ENCODE measurements at places on chromosomes 3 and 15.

- DNase-seq = no peak
Observed at GRCh38 chr3:71547249-71548198, 36.0 kb downstream of the FOXP1 start.

GRCh38 chr3:153338487-153338886, 176.5 kb downstream of the RAP2B start:
- DNase-seq = no peak

DNA sequence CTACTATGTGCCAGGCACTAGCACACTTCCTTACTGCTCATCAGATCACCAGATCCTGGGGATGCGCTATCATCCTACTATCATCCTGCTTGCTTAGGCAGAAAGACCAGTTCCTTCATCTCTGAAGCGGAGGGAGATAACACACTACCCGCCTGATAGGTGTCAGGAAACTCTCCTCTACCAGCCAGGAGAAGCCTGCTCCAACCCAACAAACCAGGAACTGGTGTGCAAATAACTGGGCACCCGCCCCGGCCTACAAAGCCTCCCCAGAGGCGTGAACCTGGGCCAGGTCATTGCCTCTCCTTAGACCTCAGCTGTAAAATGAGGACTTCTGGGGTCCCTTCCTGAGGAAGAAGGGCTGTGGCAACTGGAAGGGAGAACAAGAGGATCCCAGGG, 61.5 kb downstream of the HOMER2 start:
- no peak for DNase-seq

GRCh38 chr3:122902326-122902725, 107.5 kb downstream of the SLC49A4 start:
- no peak for DNase-seq

GRCh38 chr3:45055032-45055410, 28.9 kb downstream of the CLEC3B start:
- no peak for DNase-seq

GRCh38 chr3:156344215-156344614, 210.7 kb downstream of the SSR3 start:
- DNase-seq = no peak

DNA sequence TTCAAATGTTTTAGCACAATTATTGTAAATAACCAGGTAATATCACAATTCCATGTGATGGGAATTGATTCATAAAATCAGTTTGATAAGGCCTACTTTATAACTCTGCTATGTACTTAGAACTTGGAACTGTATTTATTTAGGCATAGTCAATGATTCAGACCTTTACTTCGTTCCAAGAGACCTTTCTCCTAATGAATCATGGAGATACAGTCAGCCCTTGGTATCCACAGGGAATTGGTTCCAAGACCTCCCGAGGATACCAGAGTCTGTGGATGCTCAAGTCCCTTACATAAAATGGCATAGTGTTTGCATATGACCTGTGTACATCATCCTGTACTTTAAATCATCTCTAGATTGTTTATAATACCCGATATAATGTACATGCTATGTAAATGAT, 60.8 kb upstream of the UMPS start:
- DNase-seq = no peak

DNA sequence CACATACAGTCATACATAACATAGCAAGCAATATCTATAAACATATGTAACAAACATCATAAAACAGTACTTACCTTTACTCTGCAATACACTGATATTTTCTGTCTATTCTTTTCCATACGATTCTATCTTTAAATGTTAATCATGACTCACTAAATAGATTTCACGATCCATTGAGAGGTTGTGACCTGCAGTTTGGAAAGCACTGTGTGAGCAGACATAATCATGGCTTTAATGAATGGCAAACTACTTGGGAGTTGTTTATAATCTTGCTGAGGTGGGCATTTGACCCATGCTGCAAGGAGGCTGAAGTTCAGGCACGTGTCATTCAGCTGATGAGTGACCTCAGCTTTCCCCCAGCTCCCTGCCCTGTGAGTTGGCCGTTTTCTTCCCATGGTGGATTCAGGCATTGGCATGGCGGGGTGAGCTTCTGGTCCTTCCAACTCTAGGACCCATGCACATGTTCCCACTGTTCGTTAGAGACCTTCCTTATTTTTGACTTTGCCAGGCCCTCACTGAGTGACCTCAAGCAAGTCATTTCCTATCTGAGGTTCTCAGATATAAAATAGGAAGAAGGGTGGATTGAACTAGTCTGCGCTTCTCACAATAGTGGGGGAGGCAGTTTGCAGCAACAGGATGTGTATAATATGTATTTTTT, 41.7 kb downstream of the PAQR5 start:
- DNase-seq = no peak

DNA sequence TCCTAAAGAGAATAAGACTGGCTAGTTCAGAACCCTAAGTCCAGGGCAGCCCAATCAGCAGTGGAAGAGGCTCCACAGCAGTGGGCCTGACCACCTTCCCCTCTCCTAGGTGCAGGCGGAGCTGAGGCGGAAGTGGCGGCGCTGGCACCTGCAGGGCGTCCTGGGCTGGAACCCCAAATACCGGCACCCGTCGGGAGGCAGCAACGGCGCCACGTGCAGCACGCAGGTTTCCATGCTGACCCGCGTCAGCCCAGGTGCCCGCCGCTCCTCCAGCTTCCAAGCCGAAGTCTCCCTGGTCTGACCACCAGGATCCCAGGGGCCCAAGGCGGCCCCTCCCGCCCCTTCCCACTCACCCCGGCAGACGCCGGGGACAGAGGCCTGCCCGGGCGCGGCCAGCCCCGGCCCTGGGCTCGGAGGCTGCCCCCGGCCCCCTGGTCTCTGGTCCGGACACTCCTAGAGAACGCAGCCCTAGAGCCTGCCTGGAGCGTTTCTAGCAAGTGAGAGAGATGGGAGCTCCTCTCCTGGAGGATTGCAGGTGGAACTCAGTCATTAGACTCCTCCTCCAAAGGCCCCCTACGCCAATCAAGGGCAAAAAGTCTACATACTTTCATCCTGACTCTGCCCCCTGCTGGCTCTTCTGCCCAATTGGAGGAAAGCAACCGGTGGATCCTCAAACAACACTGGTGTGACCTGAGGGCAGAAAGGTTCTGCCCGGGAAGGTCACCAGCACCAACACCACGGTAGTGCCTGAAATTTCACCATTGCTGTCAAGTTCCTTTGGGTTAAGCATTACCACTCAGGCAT, 33.7 kb downstream of the VIPR1 start:
- no peak for DNase-seq

DNA sequence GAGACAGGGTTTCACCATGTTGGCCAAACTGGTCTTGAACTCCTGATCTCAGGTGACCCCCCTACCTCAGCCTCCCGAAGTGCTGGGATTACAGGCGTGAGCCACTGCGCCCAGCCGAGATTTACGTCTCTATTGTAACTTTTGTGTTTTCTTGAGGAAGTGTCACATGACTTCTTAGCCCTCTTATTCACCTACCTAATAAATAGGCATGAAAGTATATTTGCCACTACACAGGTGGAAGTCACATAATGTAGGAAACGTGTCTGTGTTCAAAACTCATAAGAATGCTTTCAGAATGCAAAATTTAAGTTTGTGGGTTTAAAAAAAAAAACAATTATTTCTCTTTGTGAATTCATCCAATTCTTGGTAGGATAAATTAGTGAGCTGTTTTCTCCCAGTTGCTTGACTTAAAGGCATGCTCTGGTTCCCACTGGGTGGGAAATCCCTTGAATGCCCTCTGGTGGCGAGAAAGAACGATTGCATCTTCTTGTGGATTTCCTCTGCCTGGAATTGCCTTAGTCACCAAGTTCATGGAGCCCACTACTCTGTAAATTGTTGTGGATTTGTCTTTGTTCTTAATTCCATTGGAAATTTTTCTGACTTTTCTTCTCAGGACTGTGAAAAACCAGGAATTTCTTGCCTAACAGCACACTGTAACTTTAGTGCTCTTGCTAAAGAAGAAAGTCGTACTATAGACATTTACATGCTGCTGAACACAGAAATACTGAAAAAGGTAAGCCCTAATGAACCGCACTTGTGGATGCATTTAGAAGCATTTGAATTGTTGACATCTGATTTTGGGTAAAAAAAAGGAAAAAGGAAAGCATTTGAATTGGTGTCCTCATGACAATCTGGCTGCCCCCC, 82.2 kb upstream of the CTDSPL start:
- DNase-seq = peak; percentile 15

GRCh38 chr3:125067225-125067624, 11.4 kb upstream of the HEG1 start:
- no peak for DNase-seq

- DNase-seq = no peak
Observed at GRCh38 chr3:31610700-31611275, 78.1 kb downstream of the STT3B start.
